Amniotic stem cell (primary cell): ENCODE measurements at places on chromosomes 2 and 18.

GRCh38 chr2:225740086-225740485 lies 340.6 kb downstream of the NYAP2 start:
- no peak for DNase-seq

- no peak for DNase-seq
Observed at GRCh38 chr2:27014771-27015433, 17.9 kb upstream of the TMEM214 start.

DNA sequence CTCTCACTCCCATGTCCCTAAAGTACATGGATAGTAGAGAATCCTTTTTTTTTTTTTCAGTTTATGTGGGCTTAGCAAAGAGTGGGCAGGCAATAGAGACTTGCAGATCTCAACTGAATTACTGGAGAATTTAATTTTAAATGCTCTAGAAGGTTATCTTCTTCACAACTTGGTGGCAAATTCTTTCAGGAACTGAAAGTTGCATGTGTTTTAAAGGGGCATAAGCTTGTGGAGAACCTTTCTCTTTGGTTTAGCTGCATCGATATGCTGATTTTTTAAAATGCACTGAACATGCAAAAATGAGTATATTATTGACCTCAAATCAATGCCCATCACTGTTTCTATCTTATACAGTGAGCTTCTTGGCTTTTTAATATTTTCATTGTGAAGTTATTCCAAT lies 24.9 kb upstream of the GALNT3 start:
- no peak for DNase-seq

DNA sequence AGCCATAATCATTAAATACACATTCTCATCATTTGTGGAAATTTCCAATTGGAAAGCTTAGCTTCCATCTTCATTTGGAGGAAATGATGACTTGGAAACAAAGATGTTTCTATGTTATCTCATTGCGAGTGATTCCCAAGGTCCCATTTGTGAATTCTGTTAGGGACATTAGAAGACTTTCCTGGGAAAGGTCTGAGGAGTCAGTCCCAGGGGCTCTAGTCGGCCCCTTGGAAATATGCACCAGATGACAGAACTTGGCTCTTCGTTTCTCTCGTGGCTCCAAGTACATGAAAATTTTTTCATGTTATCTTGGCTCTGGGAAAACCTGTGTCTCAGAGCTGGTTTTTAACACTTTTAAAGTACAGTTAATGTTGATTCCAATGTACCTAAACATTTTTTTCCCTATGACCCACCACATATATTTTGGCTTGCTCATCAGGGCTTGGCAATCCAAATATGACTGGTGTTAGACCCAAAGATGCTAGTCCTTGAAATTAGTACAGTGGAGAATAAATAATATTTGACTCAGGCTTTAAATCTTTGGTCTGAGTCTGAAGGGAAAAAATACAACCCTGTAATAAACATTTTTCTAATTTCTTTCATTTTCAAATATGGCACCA lies 15.4 kb upstream of the CAVIN2 start:
- DNase-seq = no peak

- DNase-seq = no peak
Observed at GRCh38 chr18:63617049-63617914, 26.8 kb downstream of the SERPINB4 start.

GRCh38 chr2:37375741-37376288 lies 31.4 kb downstream of the QPCT start:
- no peak for DNase-seq
